Thyroid gland (tissue), 4 donors: ENCODE measurements at places on chromosomes 3 and 15. TPM values are rescaled to one million over a fixed set of nuclear protein-coding genes. Genes with fewer than 3 reads are reported as not detected.

The POLR2M gene
- 75.6 TPM for total RNA-seq

- H3K27ac ChIP-seq = no peak overlapping the region
- no peaks in the 10 kb centered on the region for H3K36me3 ChIP-seq
- H3K4me1 ChIP-seq = no peaks in the 10 kb centered on the region
- no peaks in the 10 kb centered on the region for H3K27me3 ChIP-seq
- no peak for DNase-seq
These were observed 117.5 kb downstream of the APBA2 start for GRCh38 chr15:29003191-29003839.

The UBAP1L gene
- 12.6 TPM for total RNA-seq

The ALDH1L1 gene
- 7.6 TPM for total RNA-seq

DNA sequence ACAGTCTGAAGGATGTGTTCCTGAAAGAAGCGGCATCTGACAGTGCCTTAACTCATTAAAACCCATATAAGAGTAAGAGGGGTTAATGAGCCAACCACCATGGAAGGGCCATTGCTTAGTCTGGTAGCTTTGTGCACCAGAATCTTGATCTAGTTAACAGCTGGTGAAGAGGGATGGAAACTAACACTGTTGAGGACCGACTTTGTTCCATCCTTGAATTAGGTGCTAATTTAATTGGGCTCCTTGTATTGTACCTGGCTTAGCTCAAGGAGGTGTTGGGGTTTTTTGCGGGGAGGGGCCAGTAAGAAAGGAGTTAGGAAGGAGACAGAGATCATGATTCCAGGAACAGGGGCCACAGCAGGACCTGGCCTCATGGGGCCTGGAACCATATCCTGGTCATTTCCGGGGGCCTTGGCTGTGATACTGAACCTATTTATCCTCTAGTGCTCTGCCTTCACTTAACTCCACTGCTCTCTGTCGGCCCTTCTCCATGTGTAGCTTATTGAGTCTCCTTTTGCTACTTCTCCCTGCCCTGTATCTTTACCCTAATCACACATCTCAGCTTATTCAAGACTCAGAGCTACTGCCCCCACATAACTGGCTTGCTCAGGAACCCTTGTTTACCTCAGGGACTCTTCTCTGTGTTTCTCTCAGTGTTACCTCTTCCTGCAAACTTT is 93.0 kb downstream of the RPL22L1 start:
- H3K27me3 ChIP-seq = no peaks in the 10 kb centered on the region
- H3K36me3 ChIP-seq = no peaks in the 10 kb centered on the region
- no peak for DNase-seq
- no peak overlapping the region for H3K27ac ChIP-seq
- H3K4me1 ChIP-seq = no peaks in the 10 kb centered on the region

DNA sequence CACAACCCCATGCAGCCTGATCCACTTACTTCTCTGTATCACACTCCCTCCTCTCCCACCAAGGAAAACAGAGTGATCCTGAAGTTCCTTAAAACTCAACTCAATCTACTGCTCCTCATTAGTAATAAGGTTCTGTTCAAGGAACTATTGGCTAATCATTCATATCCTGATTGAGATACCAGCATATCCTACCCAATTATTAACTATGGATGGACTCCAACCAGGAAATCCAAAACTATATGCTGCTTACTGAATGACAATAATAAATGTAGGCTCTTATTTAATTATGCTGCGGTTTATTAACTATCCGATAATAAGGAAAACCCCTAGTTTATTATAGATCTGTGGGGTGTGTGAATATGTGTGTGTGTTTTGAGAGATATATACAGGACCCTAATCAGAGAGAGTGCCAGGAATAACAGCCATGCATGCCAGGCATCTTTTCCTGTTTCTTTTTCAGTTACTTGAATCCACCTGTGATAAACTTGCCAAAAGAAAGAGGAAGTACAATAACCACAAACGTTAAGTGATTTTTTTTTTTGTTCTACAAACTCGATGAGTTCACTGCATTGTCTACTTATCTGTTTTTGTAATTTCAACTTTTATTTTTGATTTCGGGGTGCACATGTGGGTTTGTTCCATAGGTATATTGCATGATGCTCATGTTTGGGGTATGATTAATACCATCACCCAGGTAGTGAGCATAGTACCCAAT is 1031.7 kb upstream of the CFAP20DC start:
- no peaks in the 10 kb centered on the region for H3K27me3 ChIP-seq
- no peak for DNase-seq
- H3K27ac ChIP-seq = no peak overlapping the region
- H3K4me3 ChIP-seq = no peak overlapping the region

DNA sequence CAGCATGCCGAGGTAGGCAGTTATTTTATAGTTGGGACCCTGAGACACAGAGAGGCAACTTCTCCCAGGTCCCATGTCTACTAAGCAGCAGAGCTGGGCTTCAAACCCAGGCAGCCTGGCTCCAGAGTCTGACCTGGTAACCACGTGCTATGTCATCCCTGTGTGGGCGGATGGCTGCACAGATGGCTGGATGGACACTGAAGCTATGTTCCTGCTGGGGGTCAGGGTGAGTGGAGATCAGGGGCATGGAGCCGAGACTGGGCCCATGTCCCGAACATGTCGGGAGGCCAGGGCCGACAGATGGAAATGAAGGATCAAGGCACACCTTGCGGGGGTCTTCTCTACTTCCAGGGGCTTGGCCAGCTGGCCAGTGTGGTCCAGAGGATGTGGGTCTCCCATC is 9.3 kb upstream of the FBLN2 start:
- H3K4me3 ChIP-seq = no peak overlapping the region
- no peaks in the 10 kb centered on the region for H3K36me3 ChIP-seq
- no peak for DNase-seq
- no peaks in the 10 kb centered on the region for H3K27me3 ChIP-seq
- H3K27ac ChIP-seq = no peak overlapping the region

The ATP10A gene
- 7.0 TPM for total RNA-seq

- H3K36me3 ChIP-seq = no peaks in the 10 kb centered on the region
- no peak overlapping the region for H3K4me3 ChIP-seq
- H3K27me3 ChIP-seq = no peaks in the 10 kb centered on the region
- DNase-seq = no peak
- no peaks in the 10 kb centered on the region for H3K4me1 ChIP-seq
These were observed 195.6 kb downstream of the ZBBX start for GRCh38 chr3:167184511-167184910.

DNA sequence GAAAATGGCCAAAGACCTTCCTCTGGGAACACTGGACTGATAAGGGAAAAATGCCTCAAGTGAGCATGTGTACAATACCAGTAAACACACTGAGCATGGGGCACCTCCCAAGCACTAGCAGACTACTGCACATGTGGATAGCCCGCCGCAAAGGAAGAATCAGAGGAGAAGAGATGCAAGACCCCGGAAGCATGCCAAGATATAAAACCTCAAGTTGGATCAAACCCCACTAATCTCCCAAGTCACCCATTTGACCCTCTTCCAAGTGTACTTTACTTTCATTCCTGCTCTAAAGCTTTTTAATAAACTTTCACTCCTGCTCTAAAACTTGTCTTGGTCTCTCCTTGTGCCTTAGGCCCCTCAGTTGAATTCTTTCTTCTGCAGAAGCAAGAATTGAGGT is 121.1 kb upstream of the PLAAT1 start:
- no peaks in the 10 kb centered on the region for H3K36me3 ChIP-seq
- H3K4me1 ChIP-seq = no peaks in the 10 kb centered on the region
- H3K27ac ChIP-seq = no peak overlapping the region
- DNase-seq = no peak
- H3K4me3 ChIP-seq = no peak overlapping the region

The GCNT3 gene
- total RNA-seq = not detected

DNA sequence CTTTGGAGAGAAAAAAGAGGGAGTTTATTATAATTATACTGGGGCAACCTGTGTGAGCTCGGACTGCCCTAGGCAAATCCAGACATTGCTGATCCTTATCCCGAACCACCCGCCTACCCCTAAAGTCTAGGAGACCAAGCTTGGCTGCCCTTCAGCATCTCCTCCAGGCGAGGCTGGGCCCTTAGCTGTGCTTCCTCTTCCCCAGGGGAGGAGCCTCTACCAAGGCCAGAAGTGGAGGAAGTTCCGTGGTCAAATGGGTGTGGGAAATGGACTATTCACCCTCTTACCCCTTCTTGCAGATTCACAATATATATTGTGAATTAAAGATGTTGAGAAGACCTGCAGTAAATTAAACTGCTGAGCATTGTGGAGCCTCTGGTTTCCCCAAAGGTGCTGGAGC is 158.3 kb upstream of the HES1 start:
- DNase-seq = no peak
- H3K36me3 ChIP-seq = no peaks in the 10 kb centered on the region
- H3K4me3 ChIP-seq = no peak overlapping the region
- H3K27me3 ChIP-seq = no peaks in the 10 kb centered on the region
- peaks cover 16% of the 10 kb centered on the region for H3K4me1 ChIP-seq

- peak overlapping the region; percentile 90 for H3K4me3 ChIP-seq
- peak overlapping the region; percentile 98 for H3K27ac ChIP-seq
- H3K36me3 ChIP-seq = no peaks in the 10 kb centered on the region
- DNase-seq = no peak
- peaks cover 22% of the 10 kb centered on the region for H3K4me1 ChIP-seq
- H3K27me3 ChIP-seq = no peaks in the 10 kb centered on the region
These were observed 1.0 kb upstream of the ARIH1 start for GRCh38 chr15:72472992-72473610.

The CPA3 gene
- total RNA-seq = 0.59 TPM
